ENCODE measurements at places on chromosomes 5 and 9.
A peak's percentile ranks its signal among the peaks of the same experiment; 100 is the strongest.

GRCh38 chr5:72387985-72388384, 67.8 kb downstream of the PTCD2 start:
- DNase-seq, result no peak

DNA sequence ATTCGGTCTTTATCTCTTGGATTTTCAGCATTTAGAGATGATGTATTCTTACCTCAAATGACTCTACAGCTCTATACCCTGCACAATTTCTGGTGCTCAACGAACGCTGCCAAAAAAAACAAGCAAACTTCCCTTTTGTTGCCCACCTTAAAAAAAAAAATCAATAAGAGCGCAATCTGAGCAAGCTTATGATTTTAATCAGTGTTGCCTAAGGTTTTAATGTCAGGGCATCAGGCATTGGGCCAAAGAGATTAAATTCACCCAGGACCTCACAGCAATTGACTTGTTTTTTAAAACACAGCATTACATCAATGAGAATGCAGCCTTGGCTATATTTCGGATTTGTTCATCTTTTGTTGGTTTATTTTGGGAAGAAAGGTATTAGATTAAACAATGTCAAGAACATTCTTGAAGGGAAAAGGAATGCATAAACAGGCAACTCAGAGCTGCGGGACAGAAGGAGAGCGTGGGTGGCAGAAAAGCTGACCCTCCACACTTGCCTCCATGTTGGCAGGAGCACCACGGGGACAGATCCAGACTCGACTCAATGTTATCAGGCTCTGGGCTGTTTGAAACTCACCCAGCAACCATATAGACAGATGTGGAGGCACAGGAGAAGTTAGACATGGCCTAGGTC, 127.5 kb upstream of the DAPK1 start:
- DNase-seq, result no peak

- DNase-seq, result no peak
Measured at GRCh38 chr9:13648068-13648467, 368.6 kb upstream of the MPDZ start.

DNA sequence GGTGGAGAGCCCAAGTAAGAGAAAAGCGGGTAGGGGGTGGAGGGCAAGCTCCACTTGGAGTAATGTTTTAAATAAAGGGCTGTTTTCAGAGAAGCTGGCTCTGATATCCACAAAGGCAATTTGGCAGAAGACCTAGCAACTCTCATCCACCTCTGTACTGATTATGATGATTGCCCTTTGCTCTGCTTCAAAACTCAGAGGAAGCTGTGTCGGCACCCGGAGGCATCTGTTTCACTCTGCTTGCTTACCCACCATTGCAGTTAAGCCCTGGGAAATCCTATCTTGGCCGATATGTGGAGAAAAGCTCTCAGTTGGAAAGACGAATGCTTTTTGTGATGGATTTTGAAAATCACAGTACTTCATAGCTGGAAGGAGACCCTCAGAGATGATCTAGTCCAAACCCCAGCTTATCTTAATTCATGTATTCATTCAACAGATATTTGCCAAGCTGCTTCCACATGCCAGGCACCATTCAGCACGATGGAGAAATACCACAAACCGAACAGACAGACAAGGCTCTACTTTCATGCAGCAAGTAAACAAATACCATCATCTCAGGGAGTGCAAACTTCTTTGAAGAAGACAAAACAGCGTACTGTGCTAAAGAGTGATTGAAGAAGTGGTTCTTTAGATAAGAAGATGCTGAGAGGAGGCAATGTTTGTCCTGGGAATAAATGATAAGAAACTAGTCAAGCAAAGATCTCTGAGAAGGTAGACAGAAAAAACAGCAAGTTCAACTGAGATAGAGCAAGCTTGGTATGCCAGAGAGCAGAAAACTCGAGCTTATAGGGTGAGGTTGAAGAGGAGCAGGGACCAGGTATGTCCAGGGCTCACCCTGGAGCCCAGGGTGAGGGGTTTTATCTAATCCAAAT, 140.4 kb upstream of the SPDL1 start:
- no peak for DNase-seq

DNA sequence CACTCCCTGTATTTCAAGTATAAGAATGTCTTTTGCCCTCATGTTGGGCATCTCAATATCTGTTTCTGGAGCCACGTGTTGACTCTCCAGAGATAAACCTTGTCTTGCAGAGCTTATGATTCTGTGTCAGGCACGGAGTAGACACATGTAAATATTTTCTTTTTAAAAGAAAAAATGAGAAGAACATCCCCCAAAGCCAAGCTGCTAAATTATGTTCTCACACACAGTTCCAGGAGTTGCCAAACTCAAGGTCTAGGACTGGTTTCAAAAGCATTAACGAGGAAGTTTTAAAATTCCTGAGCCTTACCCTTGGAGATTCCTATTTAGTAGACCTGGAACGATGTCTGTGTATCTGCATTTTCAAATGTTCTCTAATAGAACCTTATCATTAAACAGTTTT, 1228.3 kb upstream of the WWC1 start:
- DNase-seq, result no peak

DNA sequence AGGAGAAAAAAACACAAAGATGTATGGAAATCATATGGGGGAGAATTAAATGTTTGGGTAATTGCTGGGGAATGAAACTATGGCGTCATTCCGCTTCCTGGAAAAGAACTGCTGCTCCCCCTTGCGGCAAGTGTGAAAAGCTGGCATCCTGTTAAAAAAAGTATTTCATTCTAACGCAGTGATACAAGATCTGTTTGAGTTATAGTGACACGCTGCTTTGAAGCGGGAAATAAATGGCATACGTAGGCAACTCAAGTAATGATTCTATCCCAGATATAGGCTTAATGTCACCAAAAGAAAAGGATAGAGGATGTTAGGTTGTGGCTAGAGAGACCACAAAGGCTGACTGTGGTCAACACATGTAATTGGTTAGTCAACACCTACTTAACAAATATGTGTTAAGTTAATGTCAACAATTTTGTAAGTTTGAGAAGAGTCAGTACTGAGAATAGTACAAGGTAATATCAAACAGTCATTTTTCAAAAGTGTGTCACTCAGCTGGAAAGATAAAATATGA, 70.2 kb upstream of the ALDH1A1 start:
- DNase-seq, result peak; percentile 82

DNA sequence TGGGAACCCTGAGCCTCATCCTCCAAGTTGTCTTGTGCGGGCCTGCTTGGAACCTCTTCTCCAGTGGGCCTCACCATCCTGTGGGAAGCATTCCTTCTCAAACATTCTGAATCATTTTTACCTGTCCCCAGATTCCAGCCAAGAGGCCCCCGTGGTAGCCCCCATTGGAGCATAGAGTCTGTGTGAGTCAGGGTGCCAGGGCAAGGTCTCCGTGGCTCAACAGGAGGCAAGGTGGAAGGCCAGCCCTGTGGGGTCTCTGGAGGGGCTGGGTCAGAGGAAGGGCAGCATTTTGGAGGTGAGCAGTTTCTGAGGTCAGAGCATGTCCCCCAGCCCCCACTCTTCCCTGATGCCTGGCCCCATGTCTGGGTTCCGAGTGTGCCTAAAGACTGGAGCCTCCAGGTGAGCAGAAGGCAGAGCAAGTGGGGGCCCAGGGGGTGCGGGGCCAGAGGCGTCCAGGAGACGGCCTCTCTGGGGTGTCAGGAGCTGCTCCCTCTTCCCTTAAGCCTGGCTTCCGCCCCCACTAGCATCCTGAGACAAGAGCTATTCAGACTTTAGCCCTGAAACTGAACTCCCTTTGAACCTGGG, 2.1 kb downstream of the CACNA1B start:
- DNase-seq, result no peak

DNA sequence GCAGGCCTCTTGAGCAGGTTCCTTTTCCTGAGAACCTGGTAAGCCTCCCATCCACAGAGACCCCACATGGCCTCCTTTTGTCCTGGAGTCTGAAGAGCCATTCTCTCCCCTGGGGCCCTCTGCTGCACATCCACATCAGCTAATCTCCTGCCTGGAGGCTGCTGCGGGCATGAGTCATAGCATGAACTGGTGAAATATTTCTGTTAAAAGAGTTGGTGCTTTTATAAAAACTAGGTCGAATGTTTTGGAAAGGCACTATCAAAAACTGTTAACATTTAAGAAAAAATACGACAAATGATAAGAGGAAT, 399.4 kb downstream of the CTNND2 start:
- no peak for DNase-seq

DNA sequence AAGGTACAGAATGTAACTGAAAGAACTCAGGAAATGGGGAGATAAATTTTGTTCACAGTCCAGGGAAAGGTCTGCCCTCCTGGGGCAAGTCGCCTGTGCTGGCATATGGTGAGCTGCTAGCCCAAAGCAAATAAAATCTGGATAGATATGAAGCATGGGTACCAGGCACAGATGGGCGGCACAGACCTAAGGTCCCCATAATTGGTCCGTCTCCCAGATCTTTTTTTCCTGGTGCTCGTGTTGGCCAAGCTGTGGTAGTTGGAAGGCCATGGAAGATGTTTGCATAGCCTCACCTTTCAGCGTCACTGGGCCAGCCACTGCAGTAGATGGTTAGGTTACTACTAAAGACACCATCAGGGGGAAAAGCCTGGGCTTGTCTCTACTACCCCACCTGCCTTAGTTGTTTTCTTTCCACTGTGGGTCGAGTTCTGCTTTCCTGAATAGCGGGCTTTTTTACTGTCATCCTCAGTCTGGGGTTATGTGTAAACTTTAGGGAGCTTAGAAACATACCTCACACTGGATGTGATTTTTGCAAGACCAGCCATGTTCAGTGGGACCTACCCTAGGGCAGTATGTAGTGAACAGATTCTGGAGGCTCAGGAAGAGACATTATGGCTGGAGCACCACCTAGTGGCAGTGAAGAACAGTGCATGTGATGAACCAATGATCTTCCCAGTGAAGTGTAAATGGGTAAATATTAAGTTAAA, 24.2 kb upstream of the GLRX start:
- peak; percentile 86 for DNase-seq

DNA sequence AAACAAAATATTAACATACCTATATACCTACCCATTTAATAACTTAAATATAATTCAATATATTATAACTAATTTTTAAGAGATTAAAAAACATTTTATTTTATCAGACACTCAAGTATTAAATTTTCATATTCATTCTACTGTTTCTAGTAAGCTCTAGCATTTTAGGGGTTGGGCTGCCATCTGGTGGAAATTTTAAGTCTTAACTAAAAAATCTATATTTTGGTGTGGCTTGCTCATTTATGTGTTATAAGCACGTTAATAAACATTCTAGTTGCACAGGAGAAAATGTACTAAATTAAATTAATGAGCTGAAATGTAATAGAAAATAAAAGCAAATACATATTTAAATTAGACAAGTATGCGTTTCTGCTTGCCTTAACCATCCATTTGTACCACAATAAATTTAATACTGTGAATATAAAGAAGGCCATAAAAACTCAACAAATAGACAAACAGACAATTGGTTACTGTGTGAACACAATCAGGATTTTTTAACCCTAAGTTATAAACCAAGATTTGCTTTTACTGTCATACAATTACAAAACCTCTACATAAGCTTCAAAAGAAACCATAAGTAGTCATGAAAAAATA, 1728.3 kb upstream of the CDH9 start:
- peak; percentile 4 for DNase-seq

DNA sequence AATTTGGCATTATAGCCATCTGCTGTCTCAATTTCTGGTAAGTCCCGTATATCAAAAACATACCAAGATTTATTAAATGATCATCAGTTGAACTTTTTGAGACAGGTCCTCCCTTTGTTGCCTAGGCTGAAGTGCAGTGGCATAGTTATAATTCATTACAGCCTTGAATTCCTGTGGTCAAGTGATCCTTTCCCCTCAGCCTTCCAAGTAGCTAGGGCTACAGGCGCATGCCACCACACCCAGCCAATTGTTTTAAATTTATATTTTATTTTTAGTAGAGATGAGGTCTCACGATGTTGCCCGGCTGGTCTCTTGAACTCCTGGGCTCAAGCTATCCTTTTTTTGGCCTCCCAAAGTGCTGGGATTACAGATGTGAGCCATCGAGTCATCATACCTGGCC, 418.9 kb downstream of the ARHGEF28 start:
- DNase-seq, result no peak

GRCh38 chr9:33273972-33274328, 9.1 kb downstream of the CHMP5 start:
- DNase-seq, result no peak

GRCh38 chr9:9791611-9792010, 821.2 kb downstream of the PTPRD start:
- DNase-seq, result no peak

DNA sequence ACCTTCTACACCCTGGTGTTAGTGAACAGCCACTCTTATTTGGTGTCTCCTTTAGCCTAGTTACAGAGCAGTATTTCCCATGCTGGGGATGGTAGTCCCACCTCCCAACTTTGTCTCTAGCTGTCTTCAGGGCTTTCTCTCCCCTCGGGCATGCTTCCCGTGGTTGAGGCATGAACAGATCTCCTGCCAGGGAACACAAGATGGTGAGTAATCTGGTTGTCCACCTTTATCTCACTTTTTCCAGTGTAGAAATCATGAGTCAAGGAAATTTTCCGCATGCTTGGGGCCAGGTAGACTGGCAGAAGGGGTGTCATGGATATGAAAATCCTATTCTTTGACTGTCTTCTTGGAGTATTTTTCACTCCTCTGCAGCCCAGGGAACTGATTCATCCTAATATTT, 532.9 kb downstream of the ANXA1 start:
- DNase-seq, result no peak

DNA sequence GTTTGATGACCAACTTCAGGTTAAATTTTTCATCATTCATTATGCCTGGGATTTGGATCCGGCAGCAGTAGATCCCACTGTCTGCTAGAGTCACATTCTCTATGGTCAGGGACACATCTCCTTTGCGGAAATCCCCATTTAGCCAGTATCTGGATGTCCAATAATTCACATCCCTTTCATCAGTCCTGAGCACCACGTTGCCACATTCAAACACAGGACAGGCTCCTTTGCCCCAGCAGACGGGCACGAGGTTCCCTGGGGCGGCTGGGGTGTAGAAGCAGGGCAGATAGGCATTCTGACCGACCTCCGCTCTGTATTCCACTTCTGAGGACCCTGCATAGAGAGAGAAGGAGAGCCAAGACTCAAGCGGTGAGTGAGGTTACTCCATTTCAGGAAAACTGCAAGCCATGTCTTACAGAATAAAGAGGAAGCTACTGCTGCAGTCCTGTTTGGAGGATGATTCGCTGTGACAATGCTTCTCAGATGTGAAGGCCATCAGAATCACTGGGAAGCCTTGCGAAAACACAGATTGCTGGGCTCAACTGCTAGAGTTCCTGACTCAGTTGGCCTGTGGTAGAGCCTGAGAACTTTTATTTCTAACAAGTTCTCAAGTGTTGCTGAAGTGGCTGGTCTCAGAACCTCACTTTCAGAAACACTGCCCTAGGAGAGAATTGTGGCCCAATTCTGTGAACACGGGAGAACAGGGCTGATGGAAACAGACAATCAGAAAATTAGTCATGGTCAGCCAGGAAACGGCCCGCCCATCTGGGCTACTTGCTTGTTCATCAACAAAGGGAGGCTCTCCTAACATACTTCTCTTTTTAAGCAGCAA, 2.0 kb downstream of the HAVCR2 start:
- DNase-seq, result peak; percentile 83

- no peak for DNase-seq
Measured at GRCh38 chr5:159031513-159031912, 68.2 kb downstream of the EBF1 start.

DNA sequence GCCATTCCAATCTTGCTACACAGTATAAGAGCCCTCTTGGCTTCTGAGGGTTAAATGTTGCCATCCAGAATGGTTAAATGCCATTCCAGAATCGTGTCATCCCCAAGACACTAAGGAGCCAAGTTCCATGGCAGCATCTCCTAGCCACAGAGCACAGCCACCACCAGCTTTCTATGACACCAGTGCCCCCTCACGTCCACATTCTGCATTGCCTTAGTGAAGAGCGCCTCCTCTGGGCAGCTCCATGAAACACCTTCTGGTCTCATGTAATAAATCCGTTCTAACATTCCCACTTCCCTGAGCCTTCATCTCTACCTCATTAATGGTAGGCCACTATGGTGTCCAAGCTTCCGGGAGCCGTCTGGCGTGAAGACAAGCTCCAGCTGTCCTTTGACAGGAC, 12.4 kb downstream of the CBY3 start:
- DNase-seq, result peak; percentile 79

Measured in suppressor macrophage treated with lipopolysaccharide for 1 hour (primary cell).